Epithelial cell of esophagus (primary cell): ENCODE measurements at places on chromosomes 7 and 10.

DNA sequence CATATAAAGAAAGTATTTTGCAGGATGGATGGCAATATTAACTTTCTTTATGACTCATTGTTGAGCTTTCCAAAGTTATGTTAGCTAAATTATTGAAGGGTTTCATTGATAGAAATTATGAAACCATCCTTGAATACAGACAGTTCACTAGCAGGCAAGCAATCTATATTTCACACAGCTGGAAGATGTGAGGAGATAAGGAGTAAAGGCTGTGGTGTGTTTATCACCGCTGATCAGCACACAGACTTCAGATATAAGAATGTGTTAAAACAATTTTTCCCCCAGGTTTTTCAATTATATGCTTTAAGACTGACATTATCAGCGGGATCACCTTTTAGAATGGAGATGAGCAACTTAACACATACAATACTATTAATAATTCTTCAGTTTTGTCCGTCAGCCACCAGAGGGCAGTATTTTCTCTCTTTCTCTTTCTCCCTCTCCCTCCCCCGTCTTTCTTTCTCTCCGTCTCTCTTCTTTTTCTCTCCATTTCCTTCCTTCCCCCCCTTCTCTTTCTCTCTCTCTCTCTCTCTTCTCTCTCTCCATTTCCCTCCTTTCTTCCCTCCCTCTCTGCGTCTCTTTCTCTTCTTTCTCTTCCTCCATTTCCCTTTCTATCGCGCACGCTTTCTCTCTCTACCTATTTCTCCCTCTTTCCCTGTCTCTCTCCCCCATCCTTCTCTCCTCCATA, 62.9 kb upstream of the FAM171A1 start:
- DNase-seq: peak; percentile 60

DNA sequence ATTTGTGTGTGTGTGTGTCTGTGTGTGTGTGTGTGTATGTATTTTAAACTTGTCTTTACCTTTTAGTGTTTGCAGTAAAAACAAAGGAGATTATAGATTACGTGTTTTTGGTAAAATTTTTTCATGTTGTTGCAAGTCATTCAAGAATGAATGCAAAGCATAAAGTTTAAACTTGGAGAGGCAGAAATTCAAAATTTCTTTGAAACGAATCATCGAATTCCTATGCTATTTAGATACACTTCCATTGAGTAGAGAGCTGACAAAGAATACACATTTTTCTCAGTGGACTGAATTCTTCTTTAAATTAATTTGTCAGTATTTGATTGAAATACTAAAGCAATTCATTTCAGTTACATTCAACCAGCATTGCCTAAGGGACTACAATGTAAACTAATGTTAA, 66.0 kb upstream of the HDAC9 start:
- peak; percentile 13 for DNase-seq

DNA sequence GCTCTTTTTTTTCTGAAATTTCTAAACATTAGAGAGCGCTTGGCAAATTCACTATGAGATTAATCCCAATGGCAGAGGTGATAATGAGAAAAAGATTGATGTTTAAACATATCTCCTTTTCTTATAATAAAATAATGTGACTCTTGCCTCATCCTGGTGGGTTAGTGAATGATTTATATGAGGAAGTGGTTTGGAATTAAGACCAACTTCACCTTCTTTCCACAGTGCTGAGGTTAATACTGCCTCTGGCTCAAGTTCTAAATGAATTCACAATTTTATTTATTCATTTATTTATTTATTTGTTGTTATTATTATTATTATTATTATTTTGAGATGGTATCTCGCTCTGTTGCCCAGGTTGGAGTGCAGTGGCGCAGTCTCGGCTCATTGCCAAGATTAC, 40.5 kb upstream of the ADO start:
- no peak for DNase-seq

DNA sequence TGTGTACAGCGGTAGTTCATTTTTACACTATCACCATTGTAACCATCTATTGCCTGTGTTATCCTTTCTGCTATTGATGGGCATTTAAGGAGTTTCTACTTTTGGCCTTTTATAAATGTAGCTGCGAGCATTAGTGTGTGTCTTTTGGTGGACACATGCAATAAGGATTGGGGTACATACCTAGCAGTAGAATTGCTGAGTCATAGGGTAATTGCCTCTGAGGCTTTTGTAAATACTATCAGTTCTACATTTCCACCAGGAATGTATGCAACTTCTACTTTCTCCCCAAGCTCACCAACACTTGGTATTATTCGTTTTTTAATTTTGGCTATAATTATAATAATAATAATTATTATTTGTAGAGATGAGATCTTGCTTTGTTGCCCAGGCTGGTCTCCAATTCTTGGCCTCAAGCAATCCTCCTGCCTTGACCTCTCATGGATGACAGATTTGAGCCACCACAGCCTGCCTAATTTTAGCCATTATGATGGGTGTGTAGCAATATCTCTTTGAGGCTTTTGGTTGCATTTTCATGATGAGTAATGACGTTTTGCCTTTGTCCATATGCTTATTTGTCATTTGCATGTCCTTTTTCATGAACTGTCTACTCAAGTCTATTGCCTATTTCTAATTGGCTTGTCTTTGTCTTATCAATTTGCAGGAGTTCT, 277.0 kb downstream of the ACTR3B start:
- no peak for DNase-seq

GRCh38 chr10:14586901-14587300, 187.8 kb downstream of the FAM107B start:
- peak; percentile 56 for DNase-seq

DNA sequence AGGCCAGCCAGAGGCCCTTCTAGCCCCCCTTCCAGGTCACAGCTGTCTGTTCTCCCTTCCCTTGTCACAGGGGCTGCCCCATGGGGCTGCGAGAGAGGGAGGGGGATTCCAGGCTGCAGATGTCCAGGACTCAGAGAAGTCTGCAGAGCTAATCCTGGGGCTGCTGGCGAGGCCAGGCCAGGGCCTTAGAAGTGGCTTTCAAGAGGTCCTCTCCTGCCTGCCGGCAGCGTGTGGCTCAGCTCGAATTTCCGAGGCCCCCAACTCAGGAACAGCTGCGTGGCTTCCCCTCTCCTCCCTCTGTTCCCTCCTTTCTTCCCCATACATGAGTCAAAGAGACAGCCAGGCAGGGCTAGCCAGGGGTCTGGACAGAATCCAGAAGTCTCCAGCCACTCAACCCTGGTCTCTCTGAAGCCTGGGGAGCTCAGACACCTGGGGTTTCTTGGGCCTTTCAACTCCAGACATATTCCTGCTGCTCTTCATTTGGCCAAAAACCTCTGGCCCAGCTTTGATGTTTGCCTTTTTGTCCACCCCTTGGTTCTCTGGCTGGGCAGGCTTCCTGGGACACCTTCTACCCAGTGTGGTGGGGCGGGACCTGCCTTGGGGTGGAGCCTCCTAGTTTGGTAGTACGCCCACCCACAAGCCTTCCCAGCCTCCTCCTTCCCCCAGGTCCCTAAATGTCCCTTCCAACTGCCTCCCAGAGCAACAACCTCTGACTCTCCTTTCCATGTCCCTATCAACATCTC, 21.8 kb upstream of the EIF5AL1 start:
- no peak for DNase-seq

GRCh38 chr7:70590126-70590854, 541.7 kb upstream of the GALNT17 start:
- no peak for DNase-seq

DNA sequence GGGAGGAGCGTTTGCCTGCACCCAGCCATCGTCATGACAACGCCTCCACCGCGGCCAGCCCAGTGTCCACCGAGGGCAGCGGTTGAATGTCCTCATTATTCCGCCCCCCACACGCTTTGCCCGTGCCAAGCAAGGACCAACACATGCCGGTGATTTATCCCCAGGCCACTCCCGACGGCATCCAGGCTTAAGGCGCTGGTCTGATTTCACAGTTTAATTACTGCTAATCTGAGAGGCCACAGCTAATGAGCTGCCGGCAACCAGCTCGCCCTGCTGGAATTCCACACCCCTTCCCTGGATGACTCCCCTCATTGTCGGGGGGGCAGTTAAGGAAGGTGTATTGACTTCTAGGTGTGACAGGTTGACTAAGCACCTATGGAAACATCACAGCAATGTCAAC, 432.3 kb downstream of the DNAJB6 start:
- no peak for DNase-seq

DNA sequence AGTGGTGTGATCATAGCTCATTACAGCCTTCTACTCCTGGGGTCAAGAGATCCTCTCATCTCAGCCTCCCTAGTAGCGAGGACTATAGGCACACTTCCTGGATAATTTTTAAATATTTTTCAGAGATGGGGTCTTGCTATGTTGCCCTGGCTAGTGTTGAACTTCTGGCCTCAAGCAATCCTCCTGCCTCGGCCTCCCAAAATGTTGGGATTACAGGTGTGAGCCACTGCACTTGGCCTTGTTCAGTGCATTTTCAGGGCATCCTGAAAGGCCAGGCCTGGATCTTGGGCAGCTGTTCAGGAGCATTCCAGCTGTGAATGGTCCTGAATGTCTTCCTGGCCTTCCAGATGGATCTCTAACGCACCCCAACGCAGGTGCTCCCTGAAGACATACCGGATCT, 95.7 kb downstream of the PFKFB3 start:
- no peak for DNase-seq

GRCh38 chr7:149791411-149792219, 18.2 kb upstream of the ZNF467 start:
- no peak for DNase-seq

DNA sequence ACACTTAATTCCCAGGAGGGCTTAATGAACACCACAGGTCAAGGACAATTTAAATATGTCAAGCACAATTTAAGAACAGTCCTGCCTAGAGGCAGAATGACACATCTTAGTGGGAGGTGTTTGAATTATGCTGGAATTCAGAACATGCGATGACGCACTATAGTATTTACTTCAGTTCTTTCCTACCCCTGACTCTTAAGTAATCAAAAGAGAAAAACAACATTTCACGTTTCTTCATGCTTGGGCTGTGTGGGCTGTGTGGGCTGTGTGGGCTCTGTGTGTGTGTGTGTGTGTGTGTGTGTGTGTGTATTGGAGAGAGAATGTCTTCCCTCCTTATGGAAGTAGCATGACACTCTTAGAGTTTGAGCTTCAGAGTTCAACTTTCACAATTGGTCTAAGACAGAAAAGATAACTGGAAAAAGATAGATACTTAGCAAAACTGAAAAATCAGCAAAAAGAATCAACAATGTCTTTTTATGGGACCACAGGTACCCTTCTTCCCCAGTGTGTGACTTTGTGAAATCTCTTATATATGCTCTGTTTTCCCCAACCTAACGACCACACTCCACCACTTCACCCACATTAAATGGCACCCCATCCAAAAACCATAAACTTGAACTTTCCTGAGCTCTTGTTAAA, 33.7 kb upstream of the CABCOCO1 start:
- peak; percentile 94 for DNase-seq

DNA sequence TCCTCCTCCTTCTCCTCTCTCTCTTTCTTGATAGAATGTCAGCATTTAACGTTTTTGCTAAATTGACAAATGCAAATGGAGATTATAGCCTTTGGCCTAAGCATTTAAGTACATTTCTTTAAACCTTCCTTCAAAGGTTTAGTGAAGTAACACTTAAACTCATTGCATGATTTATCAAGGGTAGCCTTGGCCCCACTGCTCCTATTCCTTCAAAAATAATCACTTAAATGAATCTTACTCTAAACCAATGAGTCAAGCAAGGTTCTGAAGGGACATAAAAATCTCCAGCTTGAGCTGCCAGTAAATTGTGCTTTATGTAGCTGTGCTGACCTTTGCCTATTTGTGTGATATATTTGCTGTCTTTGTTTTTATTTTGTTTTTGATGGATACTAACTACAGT, 358.5 kb upstream of the AKR1E2 start:
- DNase-seq: no peak

DNA sequence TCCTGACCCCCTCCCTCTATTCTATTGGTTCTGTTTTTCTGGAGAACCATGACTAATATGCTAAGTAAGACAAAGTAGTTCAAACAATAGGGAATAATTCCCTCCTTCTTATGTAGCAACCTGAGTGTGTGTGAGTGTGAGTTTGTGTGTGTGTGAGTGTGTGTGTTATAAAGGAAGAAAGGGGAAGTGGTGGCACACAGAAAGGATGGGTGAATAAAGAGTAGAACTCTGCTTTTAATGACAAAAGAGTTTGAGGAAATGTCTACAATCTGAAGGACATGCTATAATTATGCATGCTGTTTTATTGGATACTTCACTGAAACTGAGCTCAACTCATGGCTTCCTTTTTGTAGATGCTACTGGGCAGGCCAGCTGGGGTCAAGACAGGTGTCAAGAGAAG, 489.5 kb downstream of the REEP3 start:
- DNase-seq: no peak

DNA sequence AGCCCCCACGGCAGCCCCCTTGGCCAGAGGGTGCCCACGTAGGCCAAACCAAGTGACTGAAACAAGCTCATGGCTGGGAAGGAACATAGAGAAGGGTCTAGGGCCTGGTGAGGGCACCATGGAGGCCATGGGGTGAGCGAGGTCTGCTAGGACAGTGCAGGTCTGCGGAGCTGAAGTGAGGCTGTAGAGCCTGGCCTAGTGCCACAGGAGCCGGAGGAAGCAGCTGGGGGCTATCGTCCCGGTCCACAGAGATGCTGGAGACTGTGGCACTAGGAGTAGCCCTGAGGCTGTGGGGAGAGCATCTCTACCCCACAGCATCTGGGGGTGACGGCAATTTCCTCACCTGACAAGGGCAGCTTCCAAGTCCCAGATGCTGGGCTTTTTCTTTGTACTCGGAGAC, 150.3 kb downstream of the ZNF22 start:
- DNase-seq: no peak

- no peak for DNase-seq
Observed at GRCh38 chr7:93161181-93161762, 13.1 kb upstream of the SAMD9L start.

DNA sequence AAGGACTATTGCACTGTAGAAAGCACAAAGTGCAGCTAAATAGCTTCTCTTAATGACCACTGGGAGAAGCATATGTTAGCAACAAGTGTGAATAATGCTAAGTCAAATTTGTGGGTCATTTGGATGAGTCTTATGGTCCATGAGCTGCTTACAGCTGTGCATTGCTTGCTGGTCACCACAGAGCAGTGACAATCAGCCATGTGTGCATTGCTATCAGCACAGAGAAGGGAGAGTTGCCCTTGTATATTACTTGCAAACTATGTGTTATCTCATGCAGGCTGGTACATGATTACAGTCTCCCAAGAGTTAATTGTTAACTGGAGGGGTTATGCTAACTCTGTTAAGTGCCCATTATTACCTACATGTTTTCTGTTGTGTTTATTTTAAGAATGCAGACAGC, 25.7 kb downstream of the MRPS33 start:
- DNase-seq: no peak
